Mesenchymal stem cell (in vitro differentiated cells and primary cell): ENCODE measurements at places on chromosomes 5 and 9.
A peak's percentile ranks its signal among the peaks of the same experiment; 100 is the strongest.

GRCh38 chr5:131378721-131379541 is 115.1 kb downstream of the CDC42SE2 start:
- peak overlapping the region; percentile 55 for H3K27ac ChIP-seq
- no peaks in the 10 kb centered on the region for H3K27me3 ChIP-seq
- H3K4me1 ChIP-seq = peaks cover 3% of the 10 kb centered on the region

- peak; percentile 50 for DNase-seq
- H3K27ac ChIP-seq = peak overlapping the region; percentile 64
- H3K4me3 ChIP-seq = peak overlapping the region; percentile 95
- no peaks in the 10 kb centered on the region for H3K27me3 ChIP-seq
- H3K4me1 ChIP-seq = peaks cover 5% of the 10 kb centered on the region
Observed at GRCh38 chr9:37801287-37801850, 772 bp downstream of the DCAF10 start.

GRCh38 chr5:72598401-72599064 is 91.3 kb upstream of the ZNF366 start:
- H3K4me3 ChIP-seq = no peak overlapping the region
- no peaks in the 10 kb centered on the region for H3K36me3 ChIP-seq
- H3K27ac ChIP-seq = peak overlapping the region; percentile 54
- peaks cover 11% of the 10 kb centered on the region for H3K4me1 ChIP-seq

GRCh38 chr9:36974731-36975130 is 59.3 kb downstream of the PAX5 start:
- no peak for DNase-seq
- H3K36me3 ChIP-seq = no peaks in the 10 kb centered on the region
- H3K4me3 ChIP-seq = no peak overlapping the region
- peaks cover 52% of the 10 kb centered on the region for H3K27me3 ChIP-seq
- H3K4me1 ChIP-seq = no peaks in the 10 kb centered on the region

GRCh38 chr9:5764130-5764868 is 68.6 kb downstream of the ERMP1 start:
- H3K27ac ChIP-seq = no peak overlapping the region
- DNase-seq = no peak
- H3K36me3 ChIP-seq = peaks cover 95% of the 10 kb centered on the region
- H3K4me3 ChIP-seq = no peak overlapping the region
- no peaks in the 10 kb centered on the region for H3K4me1 ChIP-seq

- H3K36me3 ChIP-seq = no peaks in the 10 kb centered on the region
- H3K4me1 ChIP-seq = no peaks in the 10 kb centered on the region
- peaks cover 30% of the 10 kb centered on the region for H3K27me3 ChIP-seq
Observed at GRCh38 chr9:135591506-135592330, 30.2 kb downstream of the PAEP start.

DNA sequence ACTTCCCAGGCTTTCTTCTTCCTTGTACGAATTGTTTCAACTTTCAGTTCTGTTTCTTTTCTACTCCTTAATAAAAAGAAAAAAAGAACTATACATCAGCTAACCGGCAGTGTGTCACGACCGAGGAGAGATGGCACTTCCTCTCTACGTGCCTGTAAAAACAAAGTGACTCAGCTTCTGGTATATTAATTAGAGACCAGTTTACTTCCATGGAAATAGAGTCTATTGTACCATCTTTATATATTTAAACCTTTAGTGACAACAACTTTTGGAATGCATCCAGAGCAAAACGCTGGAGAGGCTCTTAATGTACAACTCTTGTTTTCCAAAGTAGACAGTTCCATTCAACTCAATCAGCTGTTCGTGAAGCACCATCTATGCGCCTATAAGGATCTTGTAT is 94.5 kb upstream of the LIFR start:
- H3K27me3 ChIP-seq = no peaks in the 10 kb centered on the region
- H3K4me1 ChIP-seq = peaks cover 4% of the 10 kb centered on the region
- H3K4me3 ChIP-seq = peak overlapping the region; percentile 57
- peak; percentile 58 for DNase-seq

GRCh38 chr5:56211298-56211865 is 21.7 kb downstream of the ANKRD55 start:
- no peak overlapping the region for H3K4me3 ChIP-seq
- peaks cover 5% of the 10 kb centered on the region for H3K4me1 ChIP-seq
- H3K27ac ChIP-seq = peak overlapping the region; percentile 28
- peak; percentile 80 for DNase-seq

- no peaks in the 10 kb centered on the region for H3K36me3 ChIP-seq
- H3K27me3 ChIP-seq = no peaks in the 10 kb centered on the region
- H3K4me3 ChIP-seq = no peak overlapping the region
- no peak overlapping the region for H3K27ac ChIP-seq
- DNase-seq = no peak
Observed at GRCh38 chr5:1525624-1526189, 1.9 kb upstream of the LPCAT1 start.

GRCh38 chr5:76944638-76945037 is 8.2 kb upstream of the CRHBP start:
- H3K4me3 ChIP-seq = no peak overlapping the region
- H3K27me3 ChIP-seq = no peaks in the 10 kb centered on the region
- peak overlapping the region; percentile 57 for H3K27ac ChIP-seq
- DNase-seq = no peak
- peaks cover 16% of the 10 kb centered on the region for H3K4me1 ChIP-seq

GRCh38 chr5:132011622-132012343 is at the start of gene ACSL6:
Gene ACSL6 (minus strand): TSS chr5:132011658. CDS start chr5:132011553, 105 bp downstream.
- no peak within 1 kb of the TSS for H3K27ac ChIP-seq
- H3K27me3 ChIP-seq = peaks cover 78% of the 10 kb centered on the region
- DNase-seq = peak; percentile 10
- H3K4me1 ChIP-seq = peaks cover 11% of the 10 kb centered on the region
- no peaks in the 10 kb centered on the region for H3K36me3 ChIP-seq

- peaks cover 17% of the 10 kb centered on the region for H3K27me3 ChIP-seq
- peaks cover 34% of the 10 kb centered on the region for H3K36me3 ChIP-seq
- H3K27ac ChIP-seq = no peak overlapping the region
- H3K4me3 ChIP-seq = no peak overlapping the region
- DNase-seq = peak; percentile 52
- peaks cover 9% of the 10 kb centered on the region for H3K4me1 ChIP-seq
Observed at GRCh38 chr9:113536483-113537228, 73.1 kb downstream of the RGS3 start.

DNA sequence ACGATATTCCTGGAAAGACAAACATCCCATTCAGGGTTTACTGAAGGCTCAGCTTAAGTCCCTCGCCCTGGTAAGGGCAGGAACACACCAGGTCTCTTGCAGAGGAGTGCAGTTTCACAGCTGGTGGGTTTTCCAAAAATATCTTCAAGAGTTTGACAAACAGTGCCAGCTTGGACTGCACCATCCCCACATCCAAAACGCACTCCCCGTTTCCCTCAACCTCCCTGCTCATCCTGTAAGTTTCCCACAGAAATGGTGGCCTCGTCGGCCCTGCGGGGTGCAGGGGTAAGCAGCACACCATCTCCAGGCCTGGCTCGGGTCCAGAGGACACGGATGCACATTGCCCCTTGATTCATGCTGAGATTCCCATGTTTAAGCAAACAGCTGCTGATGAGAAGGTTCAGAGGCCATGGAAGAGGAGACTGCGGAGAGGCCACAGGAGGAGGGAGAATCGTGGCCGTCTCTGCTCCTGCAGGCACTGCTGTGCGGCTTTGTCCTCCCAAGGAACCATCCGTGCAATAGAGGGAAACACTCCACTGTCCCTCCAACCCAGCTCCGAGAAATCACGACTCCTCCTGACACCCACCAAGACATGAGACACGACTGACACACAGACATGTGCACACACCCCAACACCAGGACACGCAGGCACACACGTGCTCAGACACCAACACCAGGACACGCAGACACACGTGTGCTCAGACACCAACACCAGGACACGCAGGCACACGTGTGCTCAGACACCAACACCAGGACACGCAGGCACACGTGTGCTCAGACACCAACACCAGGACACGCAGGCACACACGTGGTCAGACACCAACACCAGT is 24.0 kb upstream of the SLC12A7 start:
- peaks cover 6% of the 10 kb centered on the region for H3K4me1 ChIP-seq
- H3K27ac ChIP-seq = no peak overlapping the region
- no peak for DNase-seq

DNA sequence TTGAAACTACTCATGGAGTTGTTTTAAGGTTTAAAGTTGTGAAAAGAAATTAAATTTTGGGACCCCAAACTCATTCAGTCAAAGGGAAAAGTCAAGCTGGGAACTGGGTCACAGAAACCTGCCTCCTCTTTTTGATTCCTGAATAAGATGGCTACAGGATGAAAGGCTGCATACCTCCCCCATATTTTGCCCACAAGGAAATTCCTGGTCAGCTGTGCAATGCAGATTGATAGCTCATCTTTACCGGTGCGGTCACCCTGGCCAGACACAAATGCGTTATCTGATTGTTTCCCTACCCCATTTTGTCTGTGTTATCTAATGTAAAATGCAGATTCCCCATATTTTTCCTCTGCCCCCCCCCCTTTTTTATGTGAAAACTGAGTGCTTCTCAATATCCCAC is 1.3 kb downstream of the HAVCR2 start:
- H3K27me3 ChIP-seq = no peaks in the 10 kb centered on the region
- H3K36me3 ChIP-seq = no peaks in the 10 kb centered on the region
- no peak overlapping the region for H3K27ac ChIP-seq
- H3K4me1 ChIP-seq = peaks cover 2% of the 10 kb centered on the region

DNA sequence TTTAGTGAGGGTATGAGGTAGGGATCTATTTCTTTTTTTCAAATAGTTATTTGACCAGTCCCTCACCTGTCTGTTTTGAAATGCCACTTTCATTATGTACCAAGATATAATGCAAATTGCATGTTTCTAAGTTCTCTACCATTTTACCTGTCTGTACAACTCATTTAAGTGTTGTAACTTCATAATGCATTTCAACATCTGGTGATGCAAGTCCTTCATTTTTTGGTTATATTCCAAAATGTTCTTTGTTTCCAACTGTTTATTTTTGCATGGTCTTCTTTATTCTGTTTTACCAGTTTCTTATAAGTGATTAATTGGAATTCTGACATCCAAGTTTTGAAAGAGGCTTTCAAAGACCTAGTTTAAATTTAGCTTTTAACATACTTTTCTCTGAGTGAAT is 26.8 kb downstream of the TDRD7 start:
- H3K27me3 ChIP-seq = no peaks in the 10 kb centered on the region
- H3K4me1 ChIP-seq = no peaks in the 10 kb centered on the region
- no peak overlapping the region for H3K27ac ChIP-seq
- H3K4me3 ChIP-seq = no peak overlapping the region

DNA sequence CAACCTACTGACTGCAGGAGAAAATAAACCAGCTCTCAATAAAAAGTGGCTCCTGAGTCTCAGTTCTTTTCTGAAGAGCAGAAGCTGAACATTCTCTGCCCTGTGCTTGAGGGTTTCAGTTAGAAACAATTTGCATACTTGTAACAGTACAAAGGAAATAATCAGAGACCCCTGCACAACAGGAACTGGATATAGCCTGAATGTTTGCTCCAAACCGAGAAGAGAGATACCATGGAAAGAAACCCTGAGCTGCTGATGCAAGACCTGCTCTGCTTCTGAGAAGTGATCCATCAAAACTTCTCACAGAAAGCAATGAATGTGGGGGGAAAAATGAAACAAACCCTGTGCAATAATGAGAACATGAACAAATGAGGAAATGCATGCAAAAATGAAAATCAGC is 592.9 kb downstream of the SEMA5A start:
- no peak for DNase-seq
- no peak overlapping the region for H3K4me3 ChIP-seq
- H3K27me3 ChIP-seq = no peaks in the 10 kb centered on the region
- no peaks in the 10 kb centered on the region for H3K36me3 ChIP-seq

GRCh38 chr5:63164838-63165535 is 586.4 kb downstream of the LRRC70 start:
- H3K4me1 ChIP-seq = no peaks in the 10 kb centered on the region
- no peak overlapping the region for H3K27ac ChIP-seq
- no peak for DNase-seq
- no peaks in the 10 kb centered on the region for H3K27me3 ChIP-seq

GRCh38 chr5:428754-429452 is 14.1 kb upstream of the EXOC3 start:
- peaks cover 42% of the 10 kb centered on the region for H3K4me1 ChIP-seq
- no peaks in the 10 kb centered on the region for H3K27me3 ChIP-seq
- no peak for DNase-seq
- H3K4me3 ChIP-seq = no peak overlapping the region

DNA sequence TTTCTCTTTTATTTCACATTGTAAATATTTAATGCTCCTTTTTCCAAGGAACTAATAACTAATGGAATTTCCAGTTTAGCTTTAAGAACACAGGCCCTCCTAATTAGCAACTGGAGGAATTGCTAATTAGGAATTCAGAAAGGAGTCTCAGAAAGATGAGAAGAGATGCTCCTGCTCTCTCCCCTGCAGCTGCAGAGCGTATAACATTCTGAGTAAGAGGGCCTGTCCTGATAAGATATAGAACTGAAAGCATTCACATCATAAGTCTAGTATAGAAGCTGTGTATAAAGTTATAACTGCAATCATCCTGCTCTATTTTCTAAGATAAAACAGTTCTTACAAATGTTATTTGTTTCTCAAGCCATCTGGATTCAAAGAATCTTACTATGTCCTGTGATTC is 83.2 kb downstream of the DTWD2 start:
- H3K4me3 ChIP-seq = no peak overlapping the region
- H3K4me1 ChIP-seq = no peaks in the 10 kb centered on the region
- no peak for DNase-seq
- no peaks in the 10 kb centered on the region for H3K36me3 ChIP-seq

- H3K4me3 ChIP-seq = no peak overlapping the region
- H3K27ac ChIP-seq = no peak overlapping the region
- peaks cover 2% of the 10 kb centered on the region for H3K4me1 ChIP-seq
- H3K36me3 ChIP-seq = peaks cover 35% of the 10 kb centered on the region
Observed at GRCh38 chr9:75170898-75171360, 82.6 kb downstream of the OSTF1 start.

- H3K4me1 ChIP-seq = peaks cover 8% of the 10 kb centered on the region
- no peak overlapping the region for H3K4me3 ChIP-seq
- H3K27me3 ChIP-seq = no peaks in the 10 kb centered on the region
- H3K36me3 ChIP-seq = peaks cover 14% of the 10 kb centered on the region
Observed at GRCh38 chr5:31407921-31408693, 123.8 kb downstream of the DROSHA start.

DNA sequence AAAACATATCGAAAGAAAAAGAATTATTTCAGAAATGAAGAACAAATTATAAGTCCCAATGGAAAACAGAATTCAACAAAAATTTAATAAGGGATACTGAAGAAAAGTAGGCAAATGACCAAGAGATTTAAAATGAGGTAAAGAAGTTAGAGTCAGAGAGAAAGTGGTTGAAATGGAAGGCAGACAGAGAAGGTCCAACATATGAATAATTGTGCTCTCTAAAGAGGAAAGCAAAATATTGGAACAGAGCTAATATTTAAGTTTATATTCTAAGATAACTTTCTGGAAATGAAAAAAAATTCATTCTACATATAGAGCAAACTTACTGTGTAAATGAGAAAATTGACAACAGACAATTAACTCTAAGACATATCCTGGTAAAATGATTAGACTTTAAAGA is 94.1 kb downstream of the PTCH1 start:
- peaks cover 5% of the 10 kb centered on the region for H3K4me1 ChIP-seq
- H3K27ac ChIP-seq = no peak overlapping the region
- peak; percentile 20 for DNase-seq

DNA sequence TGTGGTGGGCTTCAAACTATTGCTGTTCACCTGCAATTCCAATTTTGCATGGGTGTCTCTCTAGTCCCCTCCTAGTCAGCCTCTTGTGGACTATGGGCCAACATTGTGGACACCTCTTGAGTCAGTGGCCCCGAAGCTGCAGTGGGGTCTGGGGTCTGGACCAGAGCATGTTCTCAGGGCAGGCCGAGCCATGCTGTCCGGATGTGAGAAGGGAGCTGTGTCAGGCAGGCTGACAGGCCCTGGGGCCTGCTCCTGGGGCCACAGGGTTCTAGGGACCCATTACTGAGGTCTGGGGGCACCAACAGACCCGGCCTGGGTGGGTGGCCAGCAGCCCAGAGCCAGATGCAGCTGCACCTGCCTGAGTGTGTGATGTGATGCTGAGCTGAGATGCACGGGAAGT is 16.5 kb upstream of the IRX4 start:
- no peak overlapping the region for H3K27ac ChIP-seq
- DNase-seq = no peak
- H3K27me3 ChIP-seq = peaks cover 34% of the 10 kb centered on the region
- no peaks in the 10 kb centered on the region for H3K4me1 ChIP-seq
- no peak overlapping the region for H3K4me3 ChIP-seq
